ENCODE measurements at places on chromosomes 4 and X.

DNA sequence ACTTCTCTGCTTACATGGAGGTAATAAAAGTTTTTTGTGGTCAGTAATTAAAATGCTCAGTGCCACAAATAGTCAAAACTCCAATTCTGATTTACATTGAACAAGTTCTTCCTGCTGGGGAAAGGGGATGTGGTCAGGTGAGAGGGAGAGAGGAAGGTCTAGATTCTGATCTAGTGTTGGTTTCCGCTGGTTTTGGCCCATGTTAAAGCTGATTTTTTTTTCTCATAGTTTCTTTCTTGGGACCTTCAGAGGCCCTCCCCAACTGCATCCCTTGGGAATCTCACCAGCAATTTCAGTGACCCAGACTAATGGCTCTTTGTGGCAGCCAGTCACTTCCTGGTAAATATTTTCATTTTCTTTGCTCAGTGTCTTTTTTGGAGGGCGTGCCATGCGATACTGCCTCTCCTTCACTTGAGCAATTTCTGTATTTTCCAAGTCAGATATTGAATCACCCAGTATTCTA is 332.7 kb downstream of the RAPGEF2 start:
- DNase-seq: no peak

DNA sequence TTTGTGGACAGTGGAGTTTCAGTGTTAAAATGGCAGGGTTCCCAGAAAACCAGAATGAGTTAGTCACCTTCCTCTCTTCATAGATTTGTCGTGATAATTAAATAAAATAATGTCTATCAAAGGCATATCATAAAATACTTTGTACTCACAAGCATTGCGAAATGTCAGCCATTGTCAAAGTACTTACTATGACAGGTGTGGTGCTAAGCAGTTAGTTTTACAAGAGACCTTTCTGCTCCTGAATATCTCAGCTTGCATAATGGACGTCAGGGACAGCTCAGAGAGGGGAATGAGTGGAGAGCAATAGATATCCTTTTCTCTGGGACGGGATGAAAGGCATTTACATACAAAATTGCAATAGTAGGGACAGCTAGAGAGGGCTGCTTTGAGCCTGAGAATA is 560.9 kb downstream of the KCNIP4 start:
- no peak for DNase-seq

- no peak for DNase-seq
Measured at GRCh38 chrX:77814210-77814609, 28.2 kb upstream of the ATRX start.

- DNase-seq: no peak
Measured at GRCh38 chr4:79620617-79621016, 212.6 kb upstream of the GK2 start.

DNA sequence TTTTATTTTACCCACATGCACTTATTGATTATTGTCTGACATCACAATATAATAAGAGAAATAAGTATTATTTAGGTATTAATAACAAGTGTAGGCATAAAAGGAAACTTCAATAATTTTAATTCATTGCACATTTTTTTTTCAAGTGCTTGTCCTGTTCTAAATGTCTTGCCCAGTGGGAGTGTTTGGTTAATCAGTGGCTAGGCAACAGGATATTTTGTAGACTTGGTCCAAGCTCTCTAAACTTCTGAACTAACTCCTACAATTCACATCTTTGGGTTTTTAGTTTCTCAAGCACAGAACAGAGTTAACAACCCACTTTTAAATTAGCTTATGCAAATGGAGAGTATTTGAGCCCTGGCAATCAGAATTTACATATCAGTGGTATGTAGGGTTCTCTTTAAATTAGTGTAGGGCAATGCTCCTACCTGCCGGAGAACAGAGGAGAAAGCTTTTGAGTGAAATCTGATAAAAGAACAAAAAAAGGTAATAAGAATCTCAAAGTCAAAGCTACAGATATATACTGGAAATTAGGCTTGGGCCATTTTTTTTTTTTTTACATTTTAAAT is 353.5 kb downstream of the ADGRL3 start:
- DNase-seq: no peak

- no peak for DNase-seq
Measured at GRCh38 chr4:947491-947971, 15.3 kb downstream of the TMEM175 start.

- DNase-seq: no peak
Measured at GRCh38 chr4:177371461-177371860, 61.8 kb downstream of the NEIL3 start.

DNA sequence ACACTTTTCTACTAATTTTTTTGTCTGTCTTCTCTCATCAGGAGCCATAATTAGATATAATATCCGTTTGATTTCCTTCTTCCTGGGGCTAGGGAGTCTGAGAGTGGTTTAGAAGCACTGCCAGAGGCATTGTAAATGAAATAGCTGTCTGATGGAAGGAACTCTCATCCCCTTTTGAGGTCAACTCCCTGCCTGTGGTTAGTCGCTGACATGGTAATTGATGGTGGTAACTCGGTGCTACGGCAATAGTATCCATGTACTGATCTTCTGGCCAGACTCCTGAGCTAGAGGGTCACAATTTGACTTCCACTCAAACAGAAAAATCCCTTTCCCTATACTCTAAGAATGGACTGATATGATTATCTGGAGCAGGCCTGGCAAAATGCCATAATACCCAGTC is 108.1 kb upstream of the TRPC5 start:
- no peak for DNase-seq
